NCI-H1092 (cell line): ENCODE measurements at places on chromosomes 4 and X.
A peak's percentile ranks its signal among the peaks of the same experiment; 100 is the strongest.

DNA sequence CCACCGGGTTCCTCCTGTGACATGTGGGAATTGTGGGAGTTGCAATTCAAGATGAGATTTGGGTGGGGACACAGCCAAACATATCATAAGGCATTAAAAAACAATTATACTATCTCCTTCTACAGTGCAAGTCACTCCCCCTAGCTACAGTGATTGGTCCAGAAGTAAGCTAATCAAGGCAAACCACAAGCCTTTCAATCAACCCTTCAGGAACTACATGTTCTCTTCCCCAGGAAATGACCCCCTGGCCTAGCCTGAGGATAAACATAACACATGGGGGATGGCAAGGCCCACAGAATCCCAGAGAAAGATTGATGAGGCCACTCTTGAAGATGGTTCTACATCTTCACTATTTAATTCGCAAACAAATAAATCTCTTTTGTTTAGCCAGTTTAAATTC, 25.2 kb upstream of the FAM241A start:
- DNase-seq = no peak

- DNase-seq = no peak
These were observed 63.3 kb upstream of the ANXA10 start for GRCh38 chr4:168028970-168029597.

DNA sequence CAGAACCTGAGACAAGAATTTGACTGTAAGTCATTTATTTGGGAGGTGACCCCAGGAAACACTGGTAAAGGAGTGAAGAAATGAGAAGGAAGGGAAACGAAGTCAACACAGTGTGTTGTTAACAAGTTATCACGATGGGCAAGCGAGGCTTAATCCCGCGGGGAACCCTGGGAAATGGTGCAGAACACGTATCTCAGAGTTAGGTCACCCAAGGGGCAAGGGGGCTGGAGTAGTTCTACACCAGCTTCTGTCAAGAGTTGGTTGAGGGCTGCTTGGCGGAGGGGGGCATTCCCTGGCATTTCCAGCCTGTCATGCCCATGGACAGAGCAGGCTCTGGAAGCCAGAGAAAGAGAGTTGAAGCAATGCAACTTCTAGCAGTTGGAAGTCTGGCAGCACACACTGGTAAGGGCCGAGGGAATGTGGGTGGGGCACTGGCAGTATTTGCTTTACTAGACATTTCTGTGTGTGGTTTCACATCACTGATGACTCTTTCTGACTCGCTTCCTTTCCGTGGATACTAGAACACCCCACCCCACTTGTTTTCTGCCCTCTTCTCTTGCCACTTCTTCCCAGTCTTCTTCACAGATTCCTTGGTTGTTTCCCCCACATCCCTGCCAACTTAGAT, 52.2 kb upstream of the ADGRG2 start:
- DNase-seq = no peak

- peak; percentile 77 for DNase-seq
These were observed at the start of gene PRMT9 for GRCh38 chr4:147683717-147684700. Gene PRMT9 (minus strand): TSS chr4:147684163. CDS start chr4:147683987, 176 bp downstream.

DNA sequence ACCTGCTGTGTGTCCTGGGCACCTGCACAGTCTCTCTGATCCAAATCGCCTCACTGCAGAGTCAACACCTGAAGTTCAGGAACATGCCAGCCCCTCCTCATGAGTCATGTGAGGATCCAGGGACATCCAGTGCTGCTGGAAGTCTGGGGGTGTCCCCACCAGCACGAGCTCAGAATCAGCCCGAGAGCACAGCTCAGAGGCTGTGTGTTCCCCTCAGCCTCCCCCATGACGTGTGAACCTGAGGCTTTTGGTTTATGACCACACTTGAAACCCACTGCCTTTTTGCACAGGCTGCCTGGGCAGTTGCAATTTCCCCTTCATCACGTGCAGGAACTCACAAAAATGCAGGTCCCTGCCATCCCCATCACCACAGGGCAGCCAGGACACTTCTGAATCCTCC, 47.1 kb downstream of the PPP2R2C start:
- DNase-seq = no peak
